Heart right ventricle (tissue), 16 donors: ENCODE measurements at places on chromosomes 16 and 17.

- no peak for DNase-seq
Observed at GRCh38 chr17:27552276-27552732, 78.7 kb upstream of the LGALS9 start.

- peak; percentile 64 for DNase-seq
Observed at GRCh38 chr16:74700438-74701225, at the start of gene MLKL. MLKL (minus strand) TSS chr16:74700862; CDS start chr16:74695757, 5,105 bp downstream.

- no peak for DNase-seq
Observed at GRCh38 chr16:81242977-81243618, 4.6 kb downstream of the BCO1 start.

GRCh38 chr17:297758-298157 is 54.8 kb downstream of the RPH3AL start:
- no peak for DNase-seq

GRCh38 chr17:27217631-27218030 is 76.3 kb upstream of the WSB1 start:
- no peak for DNase-seq

GRCh38 chr17:44314524-44314868 is 6.1 kb downstream of the RUNDC3A start:
- DNase-seq: no peak
